Anterior cingulate cortex (tissue), 58 donors: ENCODE measurements at places on chromosomes 2 and 18.
A peak's percentile ranks its signal among the peaks of the same experiment; 100 is the strongest.

DNA sequence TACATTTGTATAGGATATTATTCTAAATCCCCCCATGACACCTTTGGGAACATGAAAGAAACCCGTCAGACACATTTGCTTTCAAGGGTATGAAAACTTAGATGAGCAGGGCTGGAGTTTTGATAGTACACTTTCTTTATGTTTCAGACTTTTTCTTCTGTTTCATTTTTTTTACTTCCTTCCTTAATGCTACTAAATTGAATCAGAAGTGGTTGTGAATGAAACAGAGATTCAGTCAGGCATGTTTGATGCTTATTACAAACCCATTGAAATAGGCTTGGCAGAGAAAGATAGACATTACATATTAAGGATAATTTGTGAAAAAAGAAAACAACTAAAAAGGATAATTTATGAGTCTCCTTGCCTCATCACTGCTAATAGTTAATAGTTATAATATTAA is 26.8 kb downstream of the SLC30A6 start:
- no peak for DNase-seq

- DNase-seq = peak; percentile 5
Observed at GRCh38 chr2:88350331-88351248, 101.9 kb downstream of the FOXI3 start.

- DNase-seq = no peak
Observed at GRCh38 chr2:42191285-42192009, 22.3 kb downstream of the EML4 start.

DNA sequence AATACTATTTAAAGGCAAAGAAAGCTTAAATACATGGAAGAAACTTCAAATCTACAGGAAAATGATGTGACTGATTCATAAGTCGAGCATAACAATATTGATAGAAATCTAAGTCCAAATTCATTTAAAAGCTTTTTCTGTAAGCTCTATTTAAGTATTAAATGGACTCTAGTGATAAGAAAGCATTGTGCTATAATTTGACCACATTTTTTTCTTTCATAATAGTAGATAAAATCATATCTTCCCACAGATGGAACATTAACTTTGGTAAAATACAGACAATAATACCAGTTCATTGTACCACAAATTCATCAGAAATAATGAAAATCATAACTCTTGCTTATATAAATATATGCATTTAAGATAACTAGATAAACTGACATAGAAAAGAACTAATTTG is 366.5 kb downstream of the GALNT13 start:
- no peak for DNase-seq

GRCh38 chr2:26495705-26496297 is 17.9 kb upstream of the OTOF start:
- DNase-seq = no peak

DNA sequence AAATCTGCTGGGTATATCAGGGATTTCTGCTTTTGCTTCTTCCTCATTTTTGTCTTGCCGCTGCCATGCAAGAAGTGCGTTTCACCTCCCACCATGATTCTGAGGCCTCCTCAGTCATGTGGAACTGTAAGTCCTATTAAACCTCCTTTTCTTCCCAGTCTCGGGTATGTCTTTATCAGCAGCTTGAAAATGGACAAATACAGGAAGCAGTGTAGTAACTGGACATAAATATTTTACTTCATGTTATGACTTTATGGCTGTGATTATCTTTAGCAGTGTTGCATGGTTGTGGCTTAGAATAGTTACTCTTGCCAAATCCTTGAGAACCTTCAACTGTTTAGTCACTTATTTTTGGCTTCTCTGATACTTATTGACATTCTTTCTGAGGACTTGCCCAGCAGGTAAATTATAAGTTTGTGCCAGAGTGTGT is 66.2 kb upstream of the DLX2 start:
- DNase-seq = no peak

GRCh38 chr18:72588360-72588759 is 44.2 kb upstream of the CBLN2 start:
- DNase-seq = no peak

DNA sequence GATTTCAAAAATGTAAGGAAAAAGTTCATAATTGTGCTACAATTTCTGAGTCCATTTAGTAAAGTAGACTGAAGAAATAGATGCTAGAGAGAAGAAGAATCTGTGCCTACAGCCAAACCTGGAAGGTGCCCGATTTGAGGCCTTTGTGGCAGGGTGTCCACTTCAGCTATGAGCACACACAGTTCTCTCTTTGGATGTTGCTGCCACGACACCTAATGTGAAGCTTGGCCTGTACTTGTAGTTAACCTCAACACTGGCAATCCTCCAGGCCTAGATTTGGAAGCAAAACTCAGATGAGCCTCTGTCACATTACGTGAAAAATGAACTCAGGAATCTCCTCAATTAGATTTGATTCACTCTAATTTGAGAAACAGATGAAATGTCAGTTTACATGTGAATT is 90.1 kb upstream of the LRP1B start:
- DNase-seq = no peak

- DNase-seq = no peak
Observed at GRCh38 chr18:10101729-10102128, 187.9 kb downstream of the VAPA start.

DNA sequence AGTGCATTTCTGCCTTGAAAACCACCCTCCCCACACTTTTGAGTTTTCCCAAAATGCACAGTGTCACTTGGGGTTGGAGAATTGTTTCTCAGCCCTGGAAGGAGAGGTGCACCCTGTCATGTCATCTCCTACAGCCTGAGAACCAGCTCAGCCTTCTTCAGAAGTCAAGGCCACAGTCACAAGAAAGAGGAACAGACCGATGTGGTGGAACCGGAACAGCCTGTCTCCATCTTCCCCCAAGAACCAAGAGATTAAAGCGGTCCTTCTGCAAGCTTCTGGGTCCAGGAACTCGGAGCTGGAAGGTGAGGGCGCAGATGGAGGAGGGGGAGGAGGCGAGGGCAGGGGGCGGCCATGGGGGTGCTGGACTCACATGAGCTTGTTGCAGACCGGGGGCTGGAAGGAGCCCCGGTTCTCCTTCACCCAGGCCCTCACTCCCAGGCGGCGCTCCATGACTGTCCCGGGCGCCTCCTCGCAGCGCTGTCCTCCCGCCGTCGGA is 248 bp downstream of the HAAO start:
- DNase-seq = no peak

DNA sequence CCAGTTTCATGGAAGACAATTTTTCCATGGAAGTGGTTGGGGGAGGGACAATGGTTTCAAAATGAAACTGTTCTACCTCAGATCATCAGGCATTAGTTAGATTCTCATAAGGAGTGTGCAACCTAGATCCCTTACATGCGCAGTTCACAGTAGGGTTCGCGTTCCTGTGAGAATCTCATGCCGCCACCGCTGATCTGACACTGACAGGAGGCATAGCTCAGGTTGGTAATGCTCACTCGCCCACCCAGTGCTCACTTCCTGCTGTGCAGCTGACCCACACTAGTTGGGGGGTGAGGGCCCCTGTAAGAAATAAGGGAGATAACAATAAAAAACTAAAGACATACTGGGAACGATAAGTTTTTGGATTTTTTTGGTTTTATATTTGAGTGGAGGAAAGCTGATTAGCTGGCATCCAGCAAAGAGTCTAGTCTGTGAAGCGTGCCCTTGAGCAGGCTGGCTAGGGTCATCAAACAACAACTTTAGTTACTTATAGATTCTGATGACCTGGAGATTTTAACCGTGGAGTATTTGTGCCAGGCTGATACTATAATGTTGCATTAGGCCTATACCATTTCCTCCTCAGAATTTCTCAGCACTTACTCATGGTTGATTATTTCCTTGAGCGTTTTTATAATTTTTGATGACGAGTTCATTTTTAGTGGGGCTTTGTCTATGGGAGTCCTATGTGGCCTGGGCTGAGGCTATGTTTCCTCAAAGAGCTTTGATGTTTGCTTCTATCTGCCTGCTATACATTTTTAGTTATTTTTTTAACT is 6.3 kb upstream of the MCFD2 start:
- DNase-seq = no peak

DNA sequence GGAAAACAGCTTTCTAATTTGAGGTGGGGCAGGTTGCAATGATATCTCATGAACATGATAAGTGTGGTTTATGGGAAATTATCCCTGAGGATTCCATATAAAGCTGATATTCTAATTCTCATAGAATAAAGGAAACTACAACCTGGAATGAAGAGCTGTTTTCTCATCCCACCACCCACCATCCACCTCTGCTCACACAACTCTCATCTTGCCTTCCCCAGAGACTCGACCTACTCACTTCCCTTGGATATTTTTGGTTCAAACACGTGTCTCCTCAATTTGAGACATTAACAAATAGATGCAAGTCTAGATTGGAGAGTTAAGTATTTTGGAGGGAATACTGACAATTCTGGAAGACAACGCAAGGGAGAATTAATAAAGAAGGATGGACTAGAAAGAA is 490.9 kb downstream of the TMEM182 start:
- DNase-seq = no peak

GRCh38 chr18:40937386-40937785 is 1017.6 kb upstream of the PIK3C3 start:
- DNase-seq = no peak

DNA sequence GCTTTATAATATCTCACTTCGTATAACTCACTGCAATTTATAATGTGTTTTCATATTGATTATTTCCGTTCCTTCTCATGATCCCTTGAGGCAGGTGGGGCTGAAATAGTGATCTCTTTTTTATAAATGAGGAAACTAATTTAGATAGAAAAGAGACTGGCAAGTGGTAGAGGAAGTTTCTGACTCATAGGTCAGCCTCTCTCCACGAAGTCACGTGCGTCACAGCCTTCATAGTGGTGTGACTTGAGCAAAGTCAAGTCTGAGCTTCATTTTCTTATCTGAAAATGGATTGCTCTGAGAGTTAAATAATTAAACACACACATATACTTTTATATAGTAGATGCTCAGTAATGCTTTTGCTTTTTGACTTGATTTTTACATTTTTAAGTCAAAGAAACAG is 19.9 kb downstream of the ABCG5 start:
- no peak for DNase-seq

DNA sequence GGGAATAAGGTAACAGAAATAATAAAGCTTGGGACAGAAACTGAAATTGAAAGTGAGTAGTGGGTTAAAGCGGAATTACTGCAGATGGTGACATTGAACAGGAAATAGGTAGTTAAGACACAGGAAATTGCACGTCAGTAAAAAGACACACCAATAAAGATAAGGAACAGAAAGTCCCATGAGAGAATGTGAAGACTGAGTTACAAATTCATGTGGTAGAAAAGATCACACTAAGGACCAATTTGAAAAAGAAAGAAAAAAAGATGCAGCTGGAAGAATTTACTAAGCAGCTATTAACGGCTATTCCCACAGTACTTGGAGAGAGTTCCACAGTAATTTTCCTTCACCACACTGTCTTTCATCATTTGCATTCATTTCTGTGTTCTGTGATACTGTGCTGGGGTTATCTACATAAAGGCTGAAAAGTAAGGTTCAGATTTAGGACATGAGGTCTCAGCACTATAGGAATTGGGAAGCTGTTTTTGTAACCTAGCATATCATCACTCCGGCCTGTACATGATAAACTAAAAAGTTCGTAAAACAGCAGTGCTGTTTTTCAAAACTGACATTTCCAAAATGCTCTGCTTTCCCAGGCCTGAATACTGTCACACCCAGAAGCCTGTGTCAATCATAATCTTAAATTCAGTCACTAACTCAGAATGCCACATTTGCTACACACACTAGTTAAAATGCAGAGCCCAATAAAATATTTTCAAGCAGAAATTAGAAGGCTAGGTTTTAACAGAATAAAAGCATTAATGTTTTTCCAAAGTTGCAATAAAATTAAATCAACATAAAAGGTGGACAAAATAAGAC is 42.9 kb downstream of the SRBD1 start:
- DNase-seq = no peak

DNA sequence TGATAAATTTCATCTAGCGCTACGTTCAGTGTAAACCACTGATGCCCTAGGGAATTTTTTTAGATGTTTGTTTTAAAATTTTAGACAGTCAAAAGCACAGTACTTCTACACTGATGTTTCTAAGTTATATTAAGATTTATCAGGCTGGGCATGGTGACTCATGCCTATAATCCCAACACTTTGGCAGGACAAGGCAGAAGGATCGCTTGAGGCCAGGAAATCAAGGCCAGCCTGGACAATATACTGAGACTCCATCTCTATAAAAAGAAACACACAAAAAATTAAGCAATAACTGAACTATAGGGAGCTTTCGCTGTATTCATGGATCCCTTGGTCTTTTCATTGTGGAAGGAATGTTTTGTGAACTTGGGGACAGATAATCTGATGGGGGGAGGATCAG is 50.6 kb upstream of the MAPRE2 start:
- no peak for DNase-seq

DNA sequence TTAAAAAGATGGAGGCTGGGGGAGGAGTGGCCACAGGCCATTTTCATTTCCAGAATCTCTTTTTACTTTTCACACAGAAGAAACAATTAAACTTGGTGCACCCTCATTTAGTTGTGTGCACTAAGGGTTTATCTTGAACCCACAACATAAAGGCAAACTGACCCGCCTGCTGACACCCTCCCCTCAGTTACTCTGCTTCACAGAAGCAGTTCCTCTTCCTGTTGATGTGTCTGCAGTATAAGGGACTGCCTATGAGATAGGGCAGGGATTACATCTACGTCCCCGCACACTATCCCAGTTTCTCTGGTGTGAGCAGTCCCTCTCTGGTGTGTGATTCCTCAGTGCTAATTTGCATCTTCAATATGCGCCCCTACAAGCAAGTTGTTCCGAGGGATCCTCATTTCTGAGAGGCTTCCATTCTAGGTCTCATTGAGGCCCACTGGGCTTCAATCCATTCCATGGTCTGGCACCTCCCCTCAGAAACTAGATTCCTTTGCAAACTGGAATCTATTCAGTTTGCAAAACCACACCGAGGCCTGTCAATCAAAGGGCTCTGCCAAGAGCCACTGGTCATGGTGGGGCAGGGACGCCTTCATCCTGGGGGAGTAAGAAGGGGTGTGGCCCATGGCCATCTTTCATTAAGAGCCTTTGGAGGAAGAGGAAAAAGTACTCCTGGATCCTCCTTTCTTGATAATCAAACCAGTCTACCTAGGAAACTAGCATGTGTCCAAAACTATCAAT is 12.3 kb downstream of the CREG2 start:
- no peak for DNase-seq

GRCh38 chr18:75210274-75211001 is at the start of gene TSHZ1:
Gene TSHZ1, plus strand, starts transcription at chr18:75210797. Its CDS starts 1,080 bp downstream, at chr18:75211877.
- peak; percentile 35 for DNase-seq

GRCh38 chr18:75052475-75052874 is 156.5 kb downstream of the PTGR3 start:
- DNase-seq = no peak

- DNase-seq = no peak
Observed at GRCh38 chr2:102226612-102227391, 40.0 kb downstream of the IL1RL2 start.

- DNase-seq = no peak
Observed at GRCh38 chr2:239198221-239198620, 202.6 kb downstream of the HDAC4 start.

- no peak for DNase-seq
Observed at GRCh38 chr2:165105926-165106325, 97.9 kb downstream of the SCN3A start.

DNA sequence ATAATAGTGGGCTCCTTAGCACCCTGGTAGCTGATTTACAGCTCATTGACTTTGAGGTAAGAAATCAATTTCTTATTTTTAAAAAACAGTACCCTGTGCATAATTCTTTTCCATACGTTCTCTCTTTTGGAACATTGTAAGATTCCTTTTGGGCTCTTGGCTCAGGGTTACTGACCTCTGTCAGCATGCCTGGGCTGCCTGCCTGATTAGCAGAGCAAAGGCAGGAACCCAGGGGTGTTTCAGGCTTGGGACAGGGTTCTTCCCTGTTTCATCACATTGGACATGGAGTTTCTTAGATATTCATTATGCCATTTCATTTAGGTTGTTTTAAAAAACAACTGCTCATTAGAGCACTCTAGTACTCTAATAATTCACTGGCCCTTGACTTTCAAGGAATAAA is 73.8 kb upstream of the ITM2C start:
- no peak for DNase-seq
